ENCODE measurements at places on chromosomes 11 and 22.

DNA sequence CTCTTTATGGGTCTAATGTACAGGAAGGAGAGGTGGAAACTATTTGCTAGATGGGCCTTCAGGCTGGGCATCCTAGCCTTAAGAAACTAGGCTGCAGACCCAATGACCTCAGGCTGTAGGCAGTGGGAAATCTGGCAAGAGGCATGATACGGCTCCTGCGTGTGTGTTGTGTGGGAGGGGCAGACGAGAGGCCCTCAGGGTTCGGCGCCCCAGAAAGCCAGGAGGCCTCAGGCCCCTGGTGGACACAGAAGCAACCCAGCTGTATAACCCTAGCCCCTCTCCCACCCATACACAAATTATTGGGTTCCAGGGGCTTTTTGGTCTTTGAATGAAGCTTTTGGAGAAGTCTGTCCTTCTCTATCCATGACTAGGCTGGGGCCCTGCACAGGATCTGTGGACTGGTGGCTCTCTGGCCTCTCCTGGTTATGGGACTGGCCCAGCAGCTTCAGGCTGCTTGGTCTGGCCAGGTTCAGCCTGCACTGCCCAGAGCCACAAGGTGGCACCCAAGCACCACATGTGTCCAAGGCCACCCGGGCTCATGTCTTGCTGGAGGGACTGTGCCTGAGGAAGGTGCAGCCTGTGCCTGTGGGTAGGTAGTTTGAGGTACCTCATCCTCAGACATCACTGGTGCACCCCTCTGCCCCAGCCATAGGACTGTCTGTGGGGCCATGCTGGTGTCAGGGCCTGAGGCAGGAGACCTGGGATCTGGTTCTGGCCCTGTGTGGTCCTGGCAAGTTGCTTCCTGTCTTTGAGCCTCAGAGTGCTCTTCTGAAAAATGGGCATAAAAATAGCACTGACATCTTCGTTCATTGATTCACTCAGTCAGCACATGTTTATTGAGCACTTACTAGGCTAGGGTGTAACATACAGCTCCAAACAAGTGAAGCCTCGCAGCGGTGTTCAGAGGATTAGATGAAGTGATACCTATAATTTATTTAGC is 87.5 kb downstream of the RRM1 start:
- DNase-seq: peak; percentile 84

DNA sequence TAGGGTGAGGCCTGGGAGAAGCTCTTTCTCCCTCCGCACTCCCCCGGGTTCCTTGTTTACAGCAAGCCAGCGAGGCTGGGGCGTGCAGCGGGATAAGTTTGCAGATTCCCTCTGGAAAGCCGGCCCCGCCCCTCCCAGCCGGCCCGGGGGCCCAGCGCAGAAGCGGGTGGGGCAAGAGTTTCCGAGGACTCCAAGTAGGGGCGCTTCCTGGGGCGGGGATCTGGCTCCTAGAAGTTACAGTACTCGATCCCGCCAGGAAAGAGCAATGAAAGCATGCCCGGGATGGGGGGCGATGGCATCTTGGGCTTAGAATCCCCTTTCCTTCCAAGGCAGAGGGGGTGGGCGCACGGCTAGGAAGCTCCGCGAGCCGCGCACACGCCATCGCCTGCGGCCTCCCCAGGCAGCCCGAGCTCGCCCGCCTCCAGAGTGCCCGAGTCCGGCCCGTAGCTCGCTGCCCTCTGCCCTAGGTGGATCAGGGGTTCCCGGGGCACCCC is 385 bp downstream of the TST start:
- DNase-seq: peak; percentile 39

DNA sequence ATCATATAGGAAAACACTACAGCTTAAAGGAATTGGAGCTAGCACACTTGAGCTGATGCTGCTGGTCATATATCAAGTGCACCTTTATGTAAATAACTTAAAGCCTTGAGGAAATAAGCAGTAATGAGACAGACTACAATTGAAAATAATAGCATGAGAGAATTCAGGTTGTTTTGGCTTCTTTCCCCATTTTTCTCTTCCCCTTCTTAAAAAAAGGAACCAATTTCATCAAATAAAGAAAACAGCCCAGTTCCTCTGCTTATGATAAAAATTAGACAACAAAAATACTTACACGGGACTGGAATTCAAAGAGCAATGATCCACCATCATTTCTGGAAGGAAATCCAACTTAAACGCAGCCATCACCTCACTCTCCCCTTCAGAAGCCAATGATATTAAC is 50.2 kb upstream of the RAPSN start:
- DNase-seq: peak; percentile 42

GRCh38 chr11:69362315-69362714 is 68.4 kb downstream of the MYEOV start:
- peak; percentile 62 for DNase-seq

DNA sequence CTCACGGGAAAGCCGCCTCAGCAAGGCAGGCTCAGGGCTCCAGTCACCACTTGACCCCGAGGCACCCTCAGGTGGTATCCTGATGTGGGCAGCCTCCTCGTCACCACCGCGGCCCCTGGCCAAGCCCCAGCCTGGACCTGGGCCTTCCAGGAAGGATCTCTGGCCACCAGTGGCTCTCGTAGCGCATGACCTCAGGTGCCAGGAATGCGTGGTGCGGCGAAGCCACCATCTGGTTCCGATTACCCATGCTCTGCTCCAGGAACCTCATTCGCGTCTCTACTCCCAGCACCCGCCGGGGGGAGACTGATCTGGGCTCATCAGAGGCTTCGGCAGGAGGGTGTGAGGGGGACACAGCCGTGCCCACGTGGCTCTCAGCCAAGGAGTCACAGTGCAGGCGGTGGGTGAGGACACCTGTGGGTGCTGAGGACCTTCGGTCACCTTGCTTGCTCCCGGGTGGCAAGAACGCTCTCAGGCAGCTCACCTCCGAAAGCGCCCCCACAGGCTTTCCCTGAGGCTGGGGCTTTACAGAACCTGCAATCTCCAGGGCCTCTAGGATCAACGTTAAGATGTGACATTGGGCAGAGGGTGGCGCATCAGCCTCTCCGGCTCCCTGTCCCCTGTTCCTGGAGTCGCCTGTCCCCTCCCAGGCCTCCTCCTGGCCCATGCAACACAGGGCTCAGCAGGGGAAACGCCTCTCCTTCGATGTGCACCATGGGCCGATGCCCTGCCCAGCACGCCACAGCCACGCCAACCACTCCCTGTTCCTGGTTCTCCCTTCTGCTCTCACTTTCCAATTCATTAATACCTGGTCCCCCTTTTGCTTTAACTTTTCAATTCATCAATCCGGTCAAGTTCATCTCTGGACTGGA is 39.0 kb downstream of the TBX1 start:
- DNase-seq: no peak

DNA sequence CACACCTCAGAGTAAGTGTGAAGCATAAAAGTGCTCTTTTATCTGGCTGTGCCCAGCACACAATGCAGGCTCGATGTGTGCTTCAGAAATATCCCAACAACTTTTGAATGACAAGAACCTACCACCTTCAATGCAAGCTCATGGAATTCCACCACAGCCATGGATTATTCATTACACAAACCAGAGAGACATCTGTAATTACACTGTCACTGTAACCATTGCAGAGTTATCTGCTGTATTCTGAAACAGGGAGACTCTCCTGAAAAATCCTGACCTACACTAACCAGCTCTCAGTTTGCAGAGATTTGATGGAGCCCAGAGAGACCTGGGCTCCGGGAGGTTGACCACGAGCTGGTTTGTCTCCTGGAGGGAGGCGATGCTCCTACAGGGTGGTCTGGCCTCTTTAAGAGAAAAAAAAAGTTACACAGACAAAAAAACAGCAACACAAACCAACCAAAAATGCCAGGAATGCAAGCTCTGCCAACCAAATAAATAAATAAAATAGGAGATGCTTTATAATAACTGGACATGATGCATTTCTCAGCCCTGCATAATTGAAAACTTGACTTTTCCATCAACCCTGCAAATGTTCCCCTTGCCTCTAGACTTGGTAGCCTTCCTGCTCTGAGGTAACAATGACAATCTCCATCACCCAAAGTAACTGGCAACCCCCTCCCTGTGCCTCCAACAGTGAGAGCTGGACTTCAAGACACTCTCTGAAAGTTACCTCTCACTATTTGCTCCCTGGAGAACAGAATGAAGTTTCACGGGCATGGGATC is 69.7 kb downstream of the ETS1 start:
- no peak for DNase-seq

- DNase-seq: no peak
These were observed 38.5 kb downstream of the DNAJC24 start for GRCh38 chr11:31408201-31408600.

DNA sequence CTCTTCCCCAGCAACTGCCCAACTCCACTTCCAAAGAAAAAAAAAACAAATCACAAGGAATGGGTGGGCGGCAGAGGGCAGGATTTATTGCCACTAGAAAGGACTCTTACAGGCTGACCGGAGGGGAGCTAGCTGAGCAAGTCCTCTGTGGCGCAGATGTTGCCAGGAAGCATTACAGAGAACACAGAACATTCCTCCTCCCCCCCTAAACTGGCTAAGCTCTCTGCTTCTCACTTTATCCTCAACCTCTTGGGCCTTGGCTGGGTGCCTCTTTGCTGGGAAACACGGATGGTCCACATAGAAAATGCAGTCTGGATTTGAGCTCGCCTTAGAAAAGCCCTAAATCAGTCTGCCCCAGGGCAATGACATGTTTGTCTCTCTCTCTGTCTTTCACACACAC is 12.6 kb upstream of the FJX1 start:
- DNase-seq: no peak

- no peak for DNase-seq
These were observed 16.9 kb downstream of the MYRF start for GRCh38 chr11:61769169-61769920.

GRCh38 chr11:27088353-27088752 is 47.7 kb downstream of the BBOX1 start:
- no peak for DNase-seq

GRCh38 chr11:87019613-87020271 is 18.0 kb upstream of the TMEM135 start:
- DNase-seq: no peak

DNA sequence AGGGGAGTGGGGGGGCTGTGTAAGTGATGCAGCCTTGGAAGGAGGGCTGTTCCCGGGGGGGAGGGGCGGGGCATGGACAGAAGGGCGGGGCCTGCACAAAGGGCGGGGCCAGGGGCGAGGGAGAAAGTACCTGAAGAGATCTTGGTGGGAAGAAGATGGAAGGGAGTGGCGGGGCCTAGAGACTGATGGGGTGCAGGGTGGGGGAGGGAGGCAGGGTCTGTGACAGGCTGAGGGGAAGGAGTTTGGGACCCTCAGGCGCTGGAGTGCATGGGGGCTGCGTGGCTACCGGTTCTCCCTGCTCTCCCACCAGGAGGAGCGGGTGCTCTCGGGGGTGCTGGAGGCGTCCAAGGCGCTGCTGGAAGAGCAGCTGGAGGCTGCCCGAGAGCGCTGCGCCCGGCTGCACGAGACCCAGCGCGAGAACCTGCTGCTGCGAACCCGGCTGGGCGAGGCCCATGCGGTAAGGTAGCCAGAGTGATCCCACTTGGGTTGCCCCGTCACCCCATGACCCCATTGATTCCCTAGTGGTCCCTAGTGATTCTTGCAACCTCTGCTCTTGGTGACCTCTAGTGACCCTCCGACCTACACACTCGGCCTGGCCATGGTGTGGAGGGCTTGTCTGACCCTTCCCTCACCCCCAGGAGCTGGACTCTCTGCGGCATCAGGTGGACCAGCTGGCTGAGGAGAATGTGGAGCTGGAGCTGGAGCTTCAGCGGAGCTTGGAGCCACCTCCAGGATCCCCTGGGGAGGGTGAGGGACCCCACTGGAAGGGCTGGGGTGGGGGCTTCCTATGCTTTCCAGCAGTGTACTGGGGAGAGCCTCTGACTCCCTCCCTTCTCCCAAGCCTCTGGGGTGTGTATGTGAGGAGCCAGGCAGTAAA is 3.1 kb downstream of the CCDC88B start:
- no peak for DNase-seq

GRCh38 chr22:35568751-35569739 is 28.4 kb downstream of the RASD2 start:
- no peak for DNase-seq

GRCh38 chr11:123751781-123752180 is 2.5 kb downstream of the OR6X1 start:
- DNase-seq: no peak

DNA sequence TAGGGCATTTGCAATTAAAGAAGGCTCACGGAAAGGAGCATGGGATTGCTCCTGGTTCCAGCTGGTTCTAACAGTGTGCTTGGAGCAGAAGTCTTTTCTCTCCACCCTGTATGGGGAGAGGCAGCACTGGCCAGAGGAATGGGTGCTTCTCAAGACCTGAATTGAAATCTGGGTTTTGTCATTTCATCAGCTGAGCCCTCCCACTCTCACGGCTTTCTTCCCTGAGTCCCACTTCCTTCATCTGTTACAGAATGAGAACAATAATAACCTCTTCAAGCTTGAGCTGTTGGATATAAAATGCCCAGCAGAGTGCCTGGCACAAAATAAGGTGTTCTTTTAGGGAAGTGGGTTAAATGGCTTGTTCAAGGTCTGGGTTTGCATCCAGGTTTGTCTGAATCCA is 17.2 kb downstream of the CNTF start:
- no peak for DNase-seq

- no peak for DNase-seq
These were observed 38.5 kb downstream of the BCR start for GRCh38 chr22:23218867-23219251.

DNA sequence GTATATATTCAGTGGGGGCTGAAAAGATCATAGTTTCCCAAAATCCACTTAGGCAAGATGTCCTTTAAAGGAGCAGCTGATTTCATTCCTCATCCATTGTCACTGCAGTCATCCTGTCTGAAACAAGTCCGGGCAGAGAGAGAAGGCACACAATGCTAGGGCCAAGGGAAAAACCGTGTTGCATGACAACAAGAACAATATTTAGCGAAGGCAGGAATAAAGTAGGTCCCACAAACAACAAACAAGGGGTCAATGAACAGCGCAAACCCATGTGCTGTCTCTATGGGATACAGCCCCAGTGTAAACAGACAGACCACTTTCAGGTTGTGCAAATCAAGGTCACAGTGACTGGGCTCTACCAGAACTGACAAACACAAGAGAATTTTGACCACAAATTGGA is 9.0 kb downstream of the PAMR1 start:
- no peak for DNase-seq

DNA sequence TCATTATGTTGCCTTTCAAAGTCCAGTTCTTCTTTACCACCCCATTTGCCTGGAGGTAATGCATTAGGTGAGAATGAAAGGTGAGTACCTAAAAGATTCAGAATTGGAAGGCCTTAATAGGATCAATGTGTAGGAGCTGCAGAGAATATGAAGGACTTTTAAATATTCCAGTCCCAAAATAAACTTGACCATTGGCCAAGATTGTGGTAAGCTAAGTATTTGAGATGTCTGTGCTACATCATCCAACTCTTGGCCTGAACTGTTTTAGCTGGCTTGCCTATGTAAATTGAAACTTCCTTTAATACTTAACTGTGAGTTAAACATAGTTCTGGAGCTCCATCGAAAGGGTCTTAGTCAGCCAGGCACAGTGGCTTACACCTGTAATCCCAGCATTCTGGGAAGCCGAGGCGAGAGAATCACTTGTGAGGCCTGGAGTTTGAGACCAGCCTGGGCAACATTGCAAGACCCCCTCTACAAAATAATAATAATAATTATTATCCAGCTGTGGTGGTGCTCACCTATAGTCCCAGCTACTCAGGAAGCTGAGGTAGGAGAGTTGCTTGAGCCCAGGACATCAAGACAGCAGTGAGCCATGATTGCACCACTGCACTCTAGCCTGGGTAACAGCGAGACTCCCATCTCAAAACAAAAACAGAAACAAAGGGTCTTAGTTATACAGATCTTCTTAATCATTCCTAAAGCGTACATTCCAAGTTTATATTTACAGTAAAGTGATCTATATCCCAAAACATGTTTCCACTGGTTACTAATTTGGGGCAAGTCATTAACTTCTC is 29.8 kb downstream of the MTMR3 start:
- DNase-seq: no peak
